Activated CD4-positive, alpha-beta T cell treated with anti-CD3 and anti-CD28 coated beads, Interleukin-2, amount 50 U/mL, for 4 hours (primary cell): ENCODE measurements at places on chromosomes 2 and 18.
A peak's percentile ranks its signal among the peaks of the same experiment; 100 is the strongest.

GRCh38 chr2:221911321-221911720 lies 339.2 kb upstream of the EPHA4 start:
- DNase-seq, result no peak

DNA sequence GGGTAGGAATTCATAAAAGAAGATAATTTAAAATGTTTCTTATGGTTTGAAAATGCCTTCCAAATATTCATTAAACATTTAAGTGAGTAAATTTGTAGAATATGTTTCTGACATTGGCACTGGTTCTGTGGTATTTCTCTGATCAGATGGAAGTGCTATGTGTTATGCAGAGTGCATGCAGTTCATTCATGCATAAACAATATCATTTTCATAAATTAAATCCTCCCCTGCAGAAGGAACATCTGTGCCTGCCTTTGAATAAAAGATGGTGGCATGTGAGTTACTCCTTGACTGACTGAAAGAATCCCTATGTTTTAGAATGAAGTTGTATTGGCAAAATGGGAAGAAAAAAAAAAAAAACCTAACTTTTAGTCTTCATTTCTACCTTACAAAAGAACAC lies 5.9 kb downstream of the NEUROD1 start:
- DNase-seq, result no peak

- DNase-seq, result no peak
Observed at GRCh38 chr2:133232556-133232955, 335.7 kb downstream of the NCKAP5 start.

DNA sequence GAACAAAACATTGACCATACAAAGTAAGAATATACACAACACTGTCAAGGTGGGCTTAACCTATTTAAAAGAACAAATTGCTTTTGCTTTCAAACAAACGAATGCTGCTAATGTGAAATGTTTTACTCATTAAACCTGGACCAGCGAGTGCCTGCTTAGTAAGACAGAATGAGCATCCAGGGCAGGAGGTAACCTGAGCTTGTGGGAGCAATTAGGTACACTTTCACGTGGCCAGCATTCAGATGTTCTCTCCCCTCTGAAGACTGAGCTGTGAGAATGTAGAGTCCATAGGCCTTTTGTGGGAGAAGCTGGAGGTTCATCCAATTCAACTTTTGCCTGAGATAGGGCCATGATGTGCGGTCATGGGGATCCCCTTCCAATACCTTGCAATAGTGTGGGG lies 266.5 kb downstream of the TSN start:
- no peak for DNase-seq

DNA sequence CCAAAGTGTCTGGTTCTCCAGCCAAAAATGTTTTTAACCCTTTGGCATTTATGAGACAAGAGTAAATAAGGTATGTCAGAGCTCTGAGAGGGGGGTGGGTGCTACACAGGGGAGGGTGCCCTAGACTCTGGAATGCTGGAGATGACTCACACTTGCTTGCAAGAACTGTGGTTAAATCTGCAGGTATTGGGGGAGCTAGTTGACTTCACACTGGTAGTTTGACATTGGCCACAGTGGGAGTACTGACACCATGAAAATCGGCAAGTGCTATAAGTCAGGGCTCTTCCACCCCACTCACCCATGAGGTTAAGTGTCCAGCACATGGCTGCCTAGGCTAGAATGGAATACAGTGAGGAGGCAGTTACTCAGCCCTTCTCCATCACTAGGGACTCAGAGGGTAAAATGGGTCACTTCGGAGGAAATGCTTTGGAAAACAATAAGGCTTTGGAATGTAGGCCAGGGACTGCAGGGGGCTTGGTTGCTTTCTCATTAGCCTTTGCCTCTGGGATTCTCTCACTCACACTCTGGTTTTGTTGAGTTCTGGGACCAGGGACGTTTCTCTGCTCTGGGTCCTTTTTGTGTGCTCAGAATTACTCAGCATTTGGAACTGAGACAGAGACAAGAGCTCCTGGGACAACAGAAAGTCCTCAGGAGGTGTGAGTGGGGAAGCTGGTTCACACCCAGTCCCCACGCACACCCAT lies 91.6 kb downstream of the ACKR3 start:
- no peak for DNase-seq

- no peak for DNase-seq
Observed at GRCh38 chr2:70505613-70506391, 47.8 kb downstream of the TGFA start.

- no peak for DNase-seq
Observed at GRCh38 chr18:11392980-11393885, 216.2 kb upstream of the SLC35G4 start.

- no peak for DNase-seq
Observed at GRCh38 chr2:240662681-240663080, 20.0 kb downstream of the AQP12B start.

DNA sequence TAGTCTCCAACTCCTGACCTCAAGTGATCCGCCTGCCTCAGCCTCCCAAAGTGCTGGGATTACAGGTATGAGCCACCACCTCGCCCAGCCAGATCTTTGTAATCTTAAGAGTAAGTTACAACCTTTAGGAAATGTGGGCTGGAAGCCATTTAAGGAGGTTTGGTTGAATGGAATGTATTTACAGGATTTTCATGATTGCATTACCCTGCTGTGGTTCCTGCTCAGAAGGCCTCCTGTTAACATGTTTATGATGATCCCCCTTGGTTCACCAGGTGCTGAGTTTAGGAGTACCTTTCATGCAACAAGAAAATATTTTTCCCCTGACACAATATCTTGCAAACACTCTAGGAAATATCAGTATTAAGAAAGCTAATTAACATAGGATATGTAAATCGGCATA lies 187.4 kb upstream of the SH3BP4 start:
- no peak for DNase-seq

DNA sequence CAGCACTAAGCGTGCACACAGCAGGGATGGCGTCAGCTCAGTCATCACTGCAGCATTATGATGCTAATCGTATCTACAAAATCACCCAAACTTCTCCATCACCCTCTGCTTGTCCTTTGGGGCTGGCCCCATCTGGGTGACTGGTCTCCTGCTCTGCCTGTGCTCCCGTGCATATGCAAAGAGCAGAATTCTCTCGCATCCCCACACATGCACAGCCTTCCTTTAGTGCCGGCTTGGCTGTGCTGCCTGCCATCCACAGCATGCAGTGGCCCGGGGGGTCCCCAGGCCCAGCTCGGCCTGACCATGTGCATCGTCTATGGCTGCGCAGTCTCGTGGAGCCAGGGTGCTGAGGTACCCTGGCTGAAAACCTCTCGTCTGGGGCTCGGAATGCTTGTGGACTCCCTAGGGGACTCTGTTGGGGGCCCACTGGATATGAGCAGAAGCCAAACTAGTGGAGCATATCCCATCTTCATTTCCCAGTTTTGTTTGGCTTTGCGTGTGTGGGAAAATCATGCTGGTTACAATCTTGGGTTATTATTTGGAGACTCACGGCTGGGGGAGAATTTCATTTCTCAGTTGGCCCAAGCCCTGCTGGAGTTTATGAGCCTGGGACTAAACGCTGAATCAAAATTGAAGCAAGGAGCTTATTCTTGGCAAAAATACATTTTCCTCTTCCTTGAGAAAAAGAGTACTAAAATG lies 70.9 kb upstream of the HS6ST1 start:
- no peak for DNase-seq

- DNase-seq, result no peak
Observed at GRCh38 chr2:182912518-182912915, 46.1 kb upstream of the FRZB start.

DNA sequence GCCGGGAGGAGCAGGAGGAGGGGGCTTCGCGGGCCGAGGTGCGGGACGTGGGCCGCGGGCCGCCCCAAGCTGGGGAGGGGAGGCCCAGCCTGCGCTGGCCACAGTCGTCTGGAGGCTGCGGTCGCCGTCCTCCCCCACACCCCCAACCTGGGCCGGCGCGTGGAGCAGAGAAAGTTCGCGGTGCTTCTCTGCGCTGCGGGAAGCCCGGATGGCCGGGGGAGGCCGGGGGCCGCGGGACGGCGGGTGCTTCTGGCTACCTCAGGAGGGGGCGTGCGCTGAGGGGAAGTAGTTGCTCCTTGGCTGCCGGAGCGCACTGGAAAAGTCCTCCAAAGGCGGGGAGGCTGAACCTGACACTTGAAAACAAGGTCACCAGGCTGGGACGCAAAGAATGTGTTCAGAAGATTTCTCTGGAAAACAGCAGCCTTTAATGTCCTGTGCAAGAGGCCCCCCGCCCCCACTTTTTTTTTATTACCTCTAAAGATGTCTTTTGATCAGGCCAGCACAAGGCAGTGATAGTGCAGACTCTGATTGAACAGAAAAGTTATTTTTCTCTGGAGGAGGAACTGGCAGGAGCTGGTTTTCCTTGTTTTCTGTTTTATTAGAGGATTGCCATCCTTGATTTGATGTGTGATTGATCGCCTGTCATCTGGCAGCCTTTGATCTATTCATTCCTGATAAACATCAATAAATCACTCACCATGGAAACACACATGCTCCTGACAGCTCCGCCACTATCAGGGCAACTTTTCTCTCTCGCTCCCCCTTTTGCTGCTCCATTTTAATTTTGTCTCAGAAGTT lies 1.6 kb downstream of the TSHZ1 start:
- DNase-seq, result peak; percentile 9

DNA sequence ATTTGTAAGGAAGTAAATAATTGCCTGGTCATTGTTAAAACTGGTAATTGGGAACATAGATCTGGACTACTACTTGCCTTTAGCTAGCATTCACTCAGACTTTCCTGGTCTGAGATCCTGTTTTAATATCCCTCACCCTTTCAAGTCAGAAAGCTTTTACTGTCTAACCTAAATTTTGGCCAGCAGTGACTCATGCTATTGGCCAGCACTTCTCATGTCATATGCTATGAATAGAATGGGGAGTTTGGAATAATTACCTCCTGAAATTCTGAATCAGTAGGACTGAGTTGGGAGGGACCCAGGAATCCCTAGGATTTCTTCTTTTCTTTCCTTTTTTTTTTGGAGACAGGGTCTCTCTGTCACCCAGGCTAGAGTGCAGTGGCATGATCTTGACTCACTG lies 19.3 kb downstream of the STK36 start:
- DNase-seq, result no peak

DNA sequence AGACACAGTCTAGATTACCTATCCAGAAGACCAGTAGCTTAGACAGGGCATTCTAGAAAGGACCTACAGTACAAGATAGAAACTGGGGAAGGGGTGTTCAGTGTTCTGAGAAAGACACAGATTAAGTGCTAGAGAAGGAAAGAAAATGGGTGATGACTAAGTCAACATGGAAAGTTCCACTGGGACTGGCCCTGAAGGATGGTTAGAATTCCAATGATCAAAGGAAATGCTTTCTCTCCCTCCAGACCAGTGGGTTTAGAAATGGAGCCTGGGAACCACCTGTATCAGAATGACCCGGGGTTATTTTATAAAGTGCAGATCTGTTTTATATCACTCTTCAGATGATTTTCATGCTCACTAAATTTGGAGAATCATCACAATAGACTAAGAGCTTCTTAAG lies 5.8 kb upstream of the COLEC12 start:
- no peak for DNase-seq

GRCh38 chr2:55093381-55093780 lies 43.1 kb upstream of the RTN4 start:
- DNase-seq, result no peak

GRCh38 chr18:44683556-44683955 lies 2.9 kb downstream of the SETBP1 start:
- DNase-seq, result no peak

DNA sequence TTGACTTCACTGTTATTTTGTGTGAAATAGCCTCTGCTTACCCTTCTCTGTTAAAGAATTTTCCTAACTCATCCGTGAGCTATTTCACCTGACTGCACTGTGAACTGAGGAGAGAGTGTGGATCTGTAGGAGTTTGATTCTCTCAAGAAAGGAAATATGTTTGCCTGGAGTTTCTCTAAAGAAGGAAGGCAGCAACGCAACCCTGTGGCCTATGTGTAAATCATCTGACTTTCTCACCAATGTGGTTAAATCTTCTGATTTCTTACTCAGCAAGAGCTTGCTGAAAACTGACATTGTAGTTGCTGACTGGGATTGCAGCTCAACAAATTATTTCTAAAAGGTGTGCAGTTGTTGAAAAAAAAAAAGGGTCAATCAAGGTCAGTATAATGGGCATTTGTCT lies 153.9 kb upstream of the PELI1 start:
- DNase-seq, result no peak

DNA sequence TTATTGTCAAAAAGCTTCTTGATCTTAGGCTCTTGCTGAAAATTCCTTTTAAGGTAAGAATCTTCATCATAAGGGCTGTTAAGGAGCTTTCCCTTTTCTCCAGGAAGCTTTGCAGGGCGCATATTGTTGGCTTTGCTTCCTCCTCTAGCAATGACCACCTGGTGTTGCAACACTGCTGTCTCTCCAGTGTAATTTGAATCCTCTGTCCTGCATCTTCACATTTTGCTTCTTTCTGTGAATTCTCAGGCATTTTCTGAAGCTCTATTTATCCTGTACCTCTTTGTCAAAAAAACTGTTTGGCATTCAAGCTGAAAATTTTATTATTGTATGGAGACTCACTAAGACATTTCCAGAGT lies 533.1 kb upstream of the CHAC2 start:
- DNase-seq, result no peak
